M059J (cell line): ENCODE measurements at places on chromosomes 6 and 20. TPM values are rescaled to one million over a fixed set of nuclear protein-coding genes. Genes with fewer than 3 reads are reported as not detected.
A peak's percentile ranks its signal among the peaks of the same experiment; 100 is the strongest.

DNA sequence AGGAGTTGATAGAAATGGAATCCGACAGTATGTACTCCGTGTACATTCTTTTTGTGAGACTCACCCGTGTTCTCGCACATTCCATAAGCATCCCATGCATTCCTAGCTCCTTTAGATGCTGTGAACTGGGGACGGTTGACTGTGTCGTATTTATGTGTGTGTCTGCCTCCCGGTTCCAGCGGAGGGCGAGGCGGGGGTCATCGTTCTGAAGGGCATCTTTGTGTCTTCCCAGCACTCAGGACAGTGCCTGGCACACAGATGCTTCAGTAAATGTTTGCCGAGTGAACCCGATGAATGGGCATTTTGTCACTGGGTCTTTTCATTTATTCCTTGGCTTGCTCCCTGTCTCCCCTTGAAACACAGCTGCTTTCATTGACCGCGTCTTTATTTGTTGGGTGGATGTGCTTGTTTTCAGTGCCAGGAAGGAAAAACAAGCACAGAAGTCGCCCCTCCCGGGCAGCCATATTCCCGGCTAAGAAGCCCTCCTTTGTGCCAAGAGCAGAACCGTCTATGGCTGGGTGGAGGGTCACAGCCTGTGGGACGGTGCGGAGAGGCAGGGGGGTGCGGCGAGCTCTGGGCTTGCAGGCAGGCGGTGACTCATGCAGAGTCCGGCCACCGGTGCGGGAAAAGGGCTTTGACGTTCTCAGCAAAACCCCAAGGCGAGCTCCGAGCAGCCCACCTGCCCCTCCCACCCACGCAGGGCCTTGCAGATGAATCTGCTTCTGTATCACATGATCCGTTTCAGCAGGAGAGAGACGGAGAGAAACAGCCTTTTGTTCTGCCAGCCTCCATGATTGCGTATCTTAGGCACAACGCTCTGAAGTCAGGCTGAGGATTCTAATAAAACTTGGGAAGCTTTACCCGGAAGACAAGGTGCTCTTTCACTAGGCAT is 11.2 kb upstream of the PSMG4 start:
- peak; percentile 80 for DNase-seq

Gene CPXM1
- 0.15 and 0.42 TPM in 2 replicates for total RNA-seq

Gene SLC22A3
- total RNA-seq, result 0.94 and 1.1 TPM in 2 replicates

Gene OPRL1
- 0.59 TPM in 1 of 2 replicates, not detected in the other for total RNA-seq
